NCI-H2081 treated with DMSO at 0.1 percent for 48 hours (cell line): ENCODE measurements at places on chromosomes 4 and X.

- DNase-seq: no peak
Observed at GRCh38 chr4:99467887-99468286, 32.7 kb upstream of the ADH7 start.

DNA sequence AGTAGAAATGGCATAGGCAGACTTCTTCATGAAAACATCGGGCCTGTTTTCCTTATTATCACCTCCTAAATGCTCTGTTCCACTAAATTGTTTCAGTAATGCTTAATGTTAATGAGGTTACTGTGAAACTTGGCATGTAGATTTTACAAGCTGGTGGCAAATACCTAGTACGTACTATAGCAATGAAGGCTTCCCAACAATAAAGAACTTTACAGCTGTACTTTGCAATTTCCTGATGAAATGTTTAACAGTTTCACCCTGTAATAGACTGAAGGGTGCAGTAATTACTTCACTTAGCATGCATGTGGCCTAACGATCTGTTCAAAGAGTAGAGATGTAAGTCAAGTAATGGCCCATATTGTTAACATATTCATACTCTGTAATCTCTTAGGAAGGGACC lies 524.7 kb downstream of the IL15 start:
- DNase-seq: no peak

- DNase-seq: no peak
Observed at GRCh38 chr4:15740764-15741404, 37.2 kb upstream of the CD38 start.

DNA sequence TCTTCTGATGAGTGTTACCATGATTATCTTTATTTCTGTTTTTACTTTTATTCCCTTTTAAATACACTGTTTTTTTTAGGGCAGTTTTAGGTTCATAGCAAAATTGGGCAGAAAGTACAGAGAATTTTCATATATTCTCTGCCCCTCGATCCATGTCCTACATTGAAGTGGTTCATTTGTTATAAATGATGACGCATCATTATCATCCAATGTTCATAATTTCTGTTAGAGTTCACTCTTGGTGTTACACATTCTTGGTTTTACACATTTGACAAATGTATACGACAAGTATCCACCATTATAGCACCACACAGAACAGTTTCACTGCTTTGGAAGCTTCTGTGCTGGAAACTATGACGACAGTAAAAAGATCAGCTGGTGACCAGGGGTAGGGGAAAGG lies 578.1 kb upstream of the AADAT start:
- DNase-seq: no peak

DNA sequence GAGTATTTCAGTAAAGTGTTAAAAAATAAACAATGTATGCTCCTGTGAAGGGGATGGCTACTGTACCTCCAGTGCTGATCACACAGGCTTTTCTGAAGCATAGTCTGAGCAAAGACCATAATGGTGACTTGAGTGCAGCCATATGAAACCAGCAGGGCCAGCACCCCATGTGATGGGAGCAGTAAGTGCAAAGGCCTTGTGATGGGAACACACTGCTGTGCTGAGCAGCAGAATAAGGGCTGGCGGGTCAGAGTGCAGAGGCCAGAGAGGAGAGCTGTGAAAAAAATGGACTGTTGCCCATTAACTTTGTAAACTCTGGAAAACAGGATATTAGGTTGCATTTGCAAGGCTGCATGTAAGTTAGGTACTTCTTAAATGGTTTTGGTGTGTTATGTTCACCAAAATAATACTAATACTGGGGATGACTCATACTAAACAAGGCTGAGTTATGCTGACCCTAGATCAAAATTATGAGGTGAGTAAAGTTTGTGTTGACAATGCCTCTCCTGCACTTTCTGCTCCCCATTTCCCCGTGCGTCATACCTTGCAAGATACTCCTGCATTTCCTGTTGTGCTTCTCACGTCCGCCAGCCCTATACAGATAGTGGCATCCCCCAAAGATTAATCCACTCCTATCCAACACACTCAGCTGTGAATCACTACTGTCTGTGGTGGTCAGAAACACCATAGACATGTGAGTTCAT lies 67.0 kb upstream of the FAM9A start:
- no peak for DNase-seq

GRCh38 chr4:133152330-133152821 lies 3.3 kb downstream of the PCDH10 start:
- DNase-seq: no peak

DNA sequence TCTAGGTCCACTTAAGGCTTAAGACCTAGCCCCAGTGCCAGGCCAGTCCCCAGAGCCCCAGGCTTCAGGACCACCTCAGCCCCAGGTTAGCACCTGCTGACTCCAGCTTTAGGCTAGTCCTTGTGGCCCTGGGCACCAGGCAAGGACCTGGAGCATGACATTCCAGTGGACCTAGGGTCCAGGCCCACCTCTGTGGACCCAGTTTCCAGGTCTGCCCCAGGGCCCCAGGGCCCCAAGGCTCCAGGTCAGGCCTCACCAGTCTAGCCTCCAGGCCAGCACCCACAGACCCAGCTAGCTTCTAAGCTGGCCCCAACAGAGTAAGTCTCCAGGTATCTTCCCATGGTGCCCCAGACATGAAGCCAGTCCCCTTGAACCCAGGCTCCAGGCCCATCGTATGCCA lies 97.5 kb downstream of the QRFPR start:
- DNase-seq: no peak

GRCh38 chr4:338759-339097 lies 1.1 kb downstream of the ZNF141 start:
- DNase-seq: no peak

- DNase-seq: no peak
Observed at GRCh38 chr4:114026447-114026846, 47.0 kb upstream of the ARSJ start.

- no peak for DNase-seq
Observed at GRCh38 chrX:100643956-100644860, at the start of gene SRPX2. SRPX2 (plus strand) TSS chrX:100644199; CDS start chrX:100646323, 2,124 bp downstream.

GRCh38 chrX:2766906-2767305 lies 15.1 kb downstream of the XG start:
- no peak for DNase-seq

GRCh38 chr4:40228497-40229365 lies 31.9 kb downstream of the RHOH start:
- DNase-seq: no peak

DNA sequence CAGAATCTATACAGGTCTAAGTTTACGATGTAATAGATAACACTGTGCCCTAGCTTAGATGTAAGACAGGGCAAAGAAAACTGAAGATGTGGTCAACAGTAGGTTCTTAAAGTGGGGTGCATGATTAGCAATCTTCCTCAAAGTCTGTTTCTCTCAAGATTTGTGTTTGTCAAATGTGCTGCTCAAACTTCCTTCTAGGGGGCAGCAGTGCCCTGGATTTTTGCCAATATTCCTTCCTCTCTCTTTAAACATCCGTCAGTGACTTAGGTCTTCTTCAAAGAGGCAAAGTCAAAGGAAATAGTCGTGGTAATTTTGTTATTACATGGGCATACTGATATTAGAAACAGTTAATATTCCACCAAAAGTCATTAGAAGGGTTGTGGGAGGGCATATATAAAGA lies 4.2 kb upstream of the PDHA2 start:
- DNase-seq: no peak

DNA sequence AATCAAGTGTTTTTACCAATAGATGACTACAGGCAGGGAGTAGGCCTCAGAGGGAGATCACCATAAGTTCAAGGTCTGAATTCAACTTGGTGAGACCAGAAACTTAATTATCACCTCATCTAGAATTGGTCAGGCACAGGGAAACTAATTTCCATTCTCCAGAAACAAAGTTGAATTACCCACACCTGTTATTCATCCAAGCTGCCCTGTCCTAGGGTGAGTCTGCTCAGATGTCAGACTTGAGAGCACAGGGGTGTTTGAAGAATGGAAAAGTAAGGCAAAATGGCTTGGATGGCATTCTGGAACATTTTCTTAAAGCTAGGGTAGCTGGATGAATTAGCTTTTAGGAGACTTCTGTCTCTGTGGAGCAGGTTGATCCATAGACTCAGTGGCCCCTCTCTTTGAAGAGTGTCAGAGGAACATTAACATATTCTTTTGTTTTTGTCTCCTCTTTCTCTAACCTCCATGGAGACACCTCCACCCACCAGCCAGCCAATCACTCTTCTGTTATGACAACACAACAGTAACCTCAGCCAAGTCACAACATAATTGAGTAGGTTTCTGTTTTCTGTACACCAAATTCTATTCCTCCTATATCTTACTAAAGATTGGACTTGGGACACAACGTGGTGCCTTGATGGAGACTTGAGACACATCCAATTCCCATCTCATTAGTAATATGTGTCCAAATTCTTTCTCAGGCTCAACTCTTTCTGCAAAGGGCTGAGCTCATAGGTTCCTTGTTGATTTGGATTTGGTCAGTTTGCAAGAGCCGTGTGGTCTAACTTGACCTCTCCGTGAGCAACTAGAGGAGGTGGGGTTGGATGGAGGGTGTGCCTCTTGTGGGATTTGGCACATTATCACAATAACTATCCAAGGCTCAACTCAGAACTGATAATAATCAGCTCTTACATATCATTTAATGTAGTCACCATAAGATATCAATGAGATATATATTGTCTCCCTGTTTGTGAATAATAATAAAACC lies 45.1 kb downstream of the VSIG4 start:
- no peak for DNase-seq

- DNase-seq: no peak
Observed at GRCh38 chr4:154528869-154529268, 21.3 kb downstream of the PLRG1 start.

- DNase-seq: peak; percentile 8
Observed at GRCh38 chr4:142095886-142096605, 459.7 kb downstream of the IL15 start.

DNA sequence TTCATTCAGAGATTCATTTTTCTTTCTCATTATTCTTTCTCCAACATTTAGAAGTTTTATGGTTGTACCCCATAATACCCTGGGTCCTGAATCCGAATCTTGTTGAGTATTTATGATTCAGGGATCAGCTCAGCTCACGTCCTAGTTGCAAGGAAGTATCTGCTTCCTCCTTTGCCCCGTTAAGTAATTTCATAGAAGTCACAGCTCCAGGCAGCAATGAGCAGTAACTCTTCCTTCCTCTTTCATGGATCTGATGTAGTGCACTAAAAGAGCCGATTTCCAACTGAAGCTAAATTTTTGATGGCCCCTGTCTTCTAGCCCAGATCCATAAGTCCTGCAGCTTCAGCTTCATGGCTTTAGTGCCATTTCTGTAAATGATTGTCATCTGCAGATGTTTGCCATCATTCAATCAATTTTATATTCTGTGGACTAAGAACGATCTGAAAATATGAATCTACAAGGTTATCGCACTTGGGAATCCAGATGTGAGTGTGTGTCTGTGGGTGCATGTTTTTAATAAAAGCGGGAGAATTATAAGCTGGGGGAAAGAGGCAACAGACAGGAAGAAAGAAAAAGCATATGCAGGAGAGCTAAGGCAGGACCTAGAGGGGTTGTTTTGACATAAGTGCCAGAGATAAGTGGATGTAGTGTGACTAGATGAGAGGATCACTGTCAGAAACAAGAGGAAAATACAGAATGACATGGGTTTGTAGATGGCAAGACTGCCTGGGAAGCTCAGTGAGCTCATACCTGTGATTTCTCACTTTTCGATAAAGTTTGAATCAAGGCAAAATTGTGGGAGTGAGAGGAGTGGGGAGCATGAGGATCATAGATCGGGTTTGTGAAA lies 17.5 kb downstream of the VEGFD start:
- DNase-seq: no peak

- no peak for DNase-seq
Observed at GRCh38 chrX:27057883-27058282, 405.3 kb downstream of the PPP4R3C start.

GRCh38 chr4:55110131-55110530 lies 15.3 kb downstream of the KDR start:
- no peak for DNase-seq

- DNase-seq: no peak
Observed at GRCh38 chrX:101551380-101551767, 1.0 kb downstream of the ARMCX1 start.

DNA sequence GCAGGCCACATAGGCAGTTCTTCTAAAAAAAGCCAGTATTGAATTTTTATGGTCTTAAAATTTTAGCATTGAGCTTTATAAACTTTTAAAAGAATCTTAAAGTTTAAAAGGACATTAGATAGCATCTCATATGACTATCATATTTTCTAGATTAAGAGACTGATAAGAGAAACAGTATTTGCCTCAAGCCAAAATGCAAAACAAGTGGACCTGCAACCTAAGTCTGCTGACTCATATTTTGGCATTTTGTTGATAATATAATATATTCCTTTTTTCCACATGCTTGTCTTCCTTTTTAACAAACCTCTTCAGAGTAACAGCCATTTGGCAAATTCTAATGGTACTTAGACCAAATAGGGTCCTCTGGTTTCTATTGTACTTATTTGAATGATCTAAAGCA lies 328.5 kb upstream of the GALNTL6 start:
- no peak for DNase-seq

DNA sequence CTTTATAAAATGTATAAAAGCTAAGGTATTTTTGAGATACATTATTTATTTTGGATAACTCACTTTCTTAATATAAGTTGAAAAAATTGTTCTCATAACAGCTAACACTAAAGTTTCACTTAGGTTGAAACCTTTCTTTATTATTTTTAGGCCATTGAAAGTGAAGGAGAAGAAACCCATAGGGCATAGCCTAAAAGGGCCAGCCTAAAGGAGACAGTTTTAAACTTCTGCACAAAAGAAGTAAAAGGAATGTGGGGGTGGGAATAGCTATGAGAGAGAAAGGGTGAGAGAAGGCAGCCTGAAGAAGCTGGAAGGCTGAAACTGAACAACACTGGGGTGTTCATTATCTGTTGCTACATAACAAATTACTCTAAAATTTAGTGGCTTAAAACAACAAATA lies 57.6 kb upstream of the RAPGEF2 start:
- DNase-seq: no peak

- DNase-seq: no peak
Observed at GRCh38 chrX:155028129-155028528, 1.5 kb downstream of the FUNDC2 start.

- no peak for DNase-seq
Observed at GRCh38 chr4:177256950-177257349, 52.7 kb upstream of the NEIL3 start.

DNA sequence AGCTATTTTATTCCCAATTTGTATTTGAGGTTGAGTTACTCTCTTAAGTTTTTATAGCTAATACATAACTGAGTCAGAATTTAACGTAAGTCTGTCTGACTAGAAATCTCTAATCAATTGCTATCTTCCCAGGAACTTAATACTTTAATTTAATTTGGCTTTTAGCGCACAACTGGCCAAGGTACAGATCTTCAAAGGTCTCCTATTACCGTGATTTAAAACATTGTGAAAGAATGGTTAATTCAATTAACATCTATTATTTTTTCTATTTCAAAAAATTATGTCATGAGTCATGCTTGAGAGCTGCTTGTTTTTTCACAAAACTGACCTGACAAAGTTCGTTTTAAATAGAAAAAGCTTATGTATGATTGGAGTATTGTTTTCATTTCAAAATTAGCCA lies 22.0 kb upstream of the PLA2G12A start:
- DNase-seq: no peak

DNA sequence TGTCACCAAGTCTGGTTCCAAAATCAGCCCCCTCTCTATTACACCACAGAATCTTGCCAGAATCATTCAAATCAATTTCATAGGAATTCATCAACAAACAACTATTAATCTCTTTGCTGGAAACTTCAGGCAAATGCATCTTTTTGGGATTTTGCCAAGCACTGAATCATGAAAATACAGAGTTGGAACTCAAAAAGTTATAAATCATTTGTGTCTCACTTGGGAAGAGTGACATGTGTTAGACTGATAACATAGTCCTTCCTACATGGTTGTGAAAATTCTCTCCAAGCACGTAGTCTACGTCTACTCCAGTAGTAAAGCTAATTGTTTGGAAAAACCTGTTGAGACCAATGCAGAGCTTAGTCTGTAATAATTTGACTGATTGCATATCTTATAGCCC lies 19.0 kb downstream of the CXCL8 start:
- no peak for DNase-seq
